ENCODE measurements at places on chromosomes 7 and 10.

GRCh38 chr10:70167246-70167645, 3.1 kb downstream of the SAR1A start:
- DNase-seq: no peak

DNA sequence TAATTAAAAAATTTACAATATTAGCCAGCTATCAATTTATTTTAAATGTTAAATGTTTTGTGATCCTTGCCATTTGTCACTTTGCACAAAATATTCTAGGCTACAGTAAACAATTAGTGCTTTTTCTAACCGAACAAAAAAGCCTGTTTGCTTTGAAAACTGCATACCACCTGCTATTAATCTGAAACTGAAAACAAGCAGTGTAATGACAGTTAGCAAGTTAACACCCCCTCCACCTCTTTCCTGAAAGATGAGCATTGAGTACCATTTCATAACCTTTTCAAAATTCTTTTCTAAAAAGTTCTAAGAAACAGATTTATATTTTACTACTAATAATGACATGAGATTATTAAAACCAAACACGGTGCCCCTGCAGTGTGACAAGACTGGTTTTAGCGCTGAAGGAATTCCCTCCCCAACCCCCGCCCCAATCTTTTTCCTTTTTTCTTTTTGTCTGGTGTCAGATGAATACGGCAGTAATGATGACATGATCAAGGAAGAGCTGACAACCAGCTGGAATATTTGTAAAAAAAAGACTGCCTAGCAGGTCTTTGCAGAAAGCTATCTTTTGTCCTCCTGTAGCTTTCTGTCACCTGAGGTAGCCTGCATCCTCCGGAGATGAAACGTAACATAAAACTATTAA, 175.6 kb downstream of the CHCHD3 start:
- no peak for DNase-seq

DNA sequence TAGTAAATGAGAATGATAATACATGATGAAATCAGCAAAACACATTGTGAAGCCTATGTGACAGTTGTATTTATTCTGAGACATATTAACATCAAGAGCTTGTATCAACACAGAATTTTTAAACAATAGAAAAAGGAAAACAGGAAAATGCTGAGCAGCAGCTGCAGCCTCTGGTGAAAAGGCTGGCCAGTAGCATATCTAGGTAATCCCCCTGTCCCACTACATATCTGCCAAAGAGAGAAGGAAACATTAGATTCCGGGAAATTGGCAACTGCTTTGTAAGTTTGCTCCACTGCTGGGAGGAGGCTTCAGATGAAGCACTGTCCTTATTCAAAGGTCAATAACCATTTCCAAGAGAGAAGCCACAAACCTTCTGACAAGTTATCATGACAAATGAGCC, 89.4 kb downstream of the RALA start:
- no peak for DNase-seq

- no peak for DNase-seq
These were observed 130.7 kb upstream of the KMT2E start for GRCh38 chr7:104883248-104883717.

DNA sequence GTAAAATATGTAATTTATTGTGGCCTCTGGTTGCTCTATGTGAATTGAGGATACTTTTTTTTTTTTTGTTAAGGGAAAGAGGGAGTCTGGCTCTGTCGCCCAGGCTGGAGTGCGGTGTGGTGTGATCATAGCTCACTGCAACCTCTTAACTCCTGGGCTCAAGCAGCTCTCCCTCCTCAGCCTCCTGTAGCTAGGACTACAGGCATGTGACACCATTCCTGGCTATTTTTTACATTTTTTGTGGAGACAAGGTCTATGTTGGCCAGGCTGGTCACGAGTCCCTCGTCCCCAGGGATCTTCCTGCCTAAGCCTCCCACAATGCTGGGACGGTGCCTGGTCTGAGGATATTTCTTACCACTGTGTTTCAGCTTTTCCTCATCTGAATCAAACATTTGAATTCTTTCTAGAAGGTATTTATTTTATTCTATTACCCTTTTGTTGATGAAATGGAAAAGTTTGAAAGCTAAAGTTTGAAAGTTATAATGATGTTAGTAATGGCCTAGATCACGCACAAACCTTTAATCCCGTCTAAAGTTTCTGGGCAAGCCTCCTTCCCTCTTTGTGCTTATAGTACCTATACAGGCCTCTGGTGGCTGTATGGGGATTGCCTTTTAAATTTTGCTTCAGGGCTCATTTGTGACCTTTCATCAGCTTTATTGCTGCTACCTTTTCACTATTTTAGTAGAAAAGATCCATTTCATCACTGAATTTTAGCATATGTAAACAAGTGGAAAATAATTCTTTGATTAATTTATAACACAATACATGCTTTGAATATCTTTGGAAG, 2.0 kb downstream of the IFRD1 start:
- DNase-seq: no peak

DNA sequence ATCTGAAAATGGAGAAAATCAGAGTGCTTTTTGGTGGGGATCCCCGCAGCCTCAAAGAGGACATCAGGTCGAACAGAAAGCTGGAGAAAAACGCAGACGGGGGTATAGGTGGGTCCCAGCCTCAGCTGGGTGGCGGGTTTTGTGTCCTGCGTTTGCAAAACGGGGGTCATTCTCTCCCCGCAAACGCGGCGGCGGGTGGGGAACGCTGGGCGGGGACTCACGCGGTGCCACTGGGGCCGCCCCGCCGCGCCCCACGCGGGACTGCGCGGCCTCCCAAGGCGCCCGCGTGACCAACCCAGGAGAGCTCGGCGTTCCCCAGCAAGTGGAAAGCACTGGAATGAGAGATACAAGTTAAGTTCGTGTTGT, 806 bp upstream of the VIPR2 start:
- no peak for DNase-seq
